NCI-H2081 treated with DMSO at 0.1 percent for 48 hours (cell line): ENCODE measurements at places on chromosomes 3 and 15.

- no peak for DNase-seq
These were observed 13.4 kb downstream of the LCMT2 start for GRCh38 chr15:43316971-43317346.

DNA sequence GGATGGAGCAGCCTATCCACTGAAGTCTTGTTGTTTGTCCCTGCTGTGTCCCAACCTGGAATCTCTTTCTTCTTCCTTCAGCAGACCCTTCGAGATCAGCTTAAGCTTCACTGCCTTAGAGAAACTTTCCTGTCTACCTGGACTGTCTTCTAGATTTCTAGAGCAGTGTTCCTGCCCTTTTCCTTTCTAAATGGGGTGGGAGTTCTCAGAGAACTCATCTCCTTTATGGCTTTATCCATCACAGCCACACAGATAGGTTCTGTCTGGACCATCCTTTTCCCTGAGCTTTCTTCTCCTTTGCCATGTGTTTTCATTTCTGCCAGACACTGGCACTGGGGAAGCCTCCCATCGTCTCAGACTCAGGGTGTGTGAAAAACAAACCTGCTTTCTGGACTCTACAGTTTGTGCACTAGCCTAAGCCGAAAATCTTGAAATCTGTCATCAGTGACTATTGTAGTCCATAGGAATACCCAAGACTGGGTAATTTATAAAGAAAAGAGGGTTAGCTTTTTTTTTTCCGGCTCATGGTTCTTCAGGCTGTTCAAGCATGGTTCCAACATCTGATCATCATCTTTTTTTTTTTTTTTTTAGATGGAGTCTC, 177.5 kb downstream of the PGPEP1L start:
- DNase-seq, result no peak

DNA sequence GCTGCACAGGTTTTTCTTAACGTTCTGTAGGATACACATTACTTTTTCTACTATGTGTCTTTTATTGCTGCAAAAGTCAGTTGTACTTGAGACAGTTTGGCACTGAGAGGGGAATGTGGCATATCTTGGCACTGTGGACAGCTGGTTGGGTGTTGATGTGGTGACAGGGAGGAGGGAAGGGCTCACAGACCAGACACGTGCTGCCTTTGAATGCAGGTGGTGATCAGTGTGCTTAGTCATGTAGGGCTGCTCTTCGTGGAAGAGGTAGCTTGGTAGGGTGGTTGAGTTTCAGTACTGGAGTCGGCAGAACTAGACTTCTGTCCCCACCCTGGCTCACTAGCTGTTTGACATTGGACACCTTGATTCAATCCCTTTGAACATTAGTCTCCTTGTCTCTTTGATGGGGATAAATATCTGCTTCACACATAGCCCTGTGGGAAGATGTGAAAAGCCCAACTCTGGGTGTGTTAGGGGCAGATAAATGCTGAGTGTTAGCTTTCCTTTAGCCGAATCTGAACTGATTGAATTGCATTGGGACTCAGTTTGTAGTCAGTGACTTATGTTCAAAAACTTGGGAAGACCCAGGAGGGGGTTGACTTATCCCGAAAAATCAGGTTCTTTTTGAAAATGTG, 108.4 kb downstream of the PTPRG start:
- no peak for DNase-seq

DNA sequence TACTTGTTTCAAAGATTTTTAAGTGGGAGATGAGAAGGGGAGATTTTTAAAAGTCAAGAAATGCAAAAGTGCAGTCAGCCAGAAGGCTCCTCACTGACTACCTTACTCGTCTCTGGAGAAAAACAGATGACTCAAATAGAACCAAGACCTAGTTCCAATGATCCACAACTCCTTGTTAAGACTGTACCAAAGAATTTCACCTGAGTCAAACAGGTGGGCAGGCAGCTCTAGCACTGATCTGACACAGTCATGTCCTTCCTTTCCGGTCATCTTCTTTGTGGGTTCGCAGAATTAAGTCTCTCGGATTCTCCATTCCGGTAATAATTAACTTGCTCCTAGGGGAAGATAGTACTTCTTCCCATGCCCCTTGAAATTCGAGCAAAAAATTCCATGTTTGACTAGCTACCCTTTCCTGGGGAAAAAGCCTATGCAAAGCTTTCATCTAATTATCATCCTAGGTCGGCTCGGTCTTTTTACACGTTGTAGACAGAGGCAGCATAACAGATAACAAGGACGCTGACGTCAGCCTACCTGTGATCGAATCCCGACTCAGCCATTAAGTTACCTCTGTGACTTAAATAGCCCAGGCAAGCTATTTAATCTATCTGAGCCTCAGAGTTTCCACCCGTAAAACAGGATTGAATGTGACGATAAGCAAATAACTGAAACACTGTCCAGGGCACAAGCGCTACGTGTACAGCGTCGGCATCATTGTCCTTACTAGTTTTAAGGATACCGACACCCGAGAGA, 758 bp downstream of the SELENOK start:
- no peak for DNase-seq

GRCh38 chr3:55524565-55525244, 37.6 kb upstream of the WNT5A start:
- no peak for DNase-seq

- DNase-seq, result no peak
These were observed 3.6 kb upstream of the SOX14 start for GRCh38 chr3:137760341-137761098.

DNA sequence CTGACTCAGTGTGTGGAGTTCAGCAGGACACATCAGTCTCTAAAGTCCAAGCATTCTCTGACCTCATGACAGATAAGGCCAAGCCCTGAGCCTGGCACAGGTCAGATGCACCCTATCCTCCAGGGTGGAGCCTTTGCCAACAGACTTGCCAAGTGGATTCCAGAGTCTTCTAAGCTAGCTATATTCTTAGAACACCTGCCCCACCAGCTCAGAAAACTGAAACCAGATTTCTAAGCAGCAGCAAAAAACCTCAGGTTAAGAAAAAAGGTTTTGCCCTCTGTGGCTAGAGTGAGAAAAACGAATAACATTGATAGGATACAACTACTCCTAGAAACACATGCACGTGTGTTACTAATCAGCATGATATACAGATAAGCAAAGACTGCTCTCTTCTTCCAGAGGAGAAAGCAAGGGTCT, 11.6 kb downstream of the RMDN3 start:
- DNase-seq, result no peak

DNA sequence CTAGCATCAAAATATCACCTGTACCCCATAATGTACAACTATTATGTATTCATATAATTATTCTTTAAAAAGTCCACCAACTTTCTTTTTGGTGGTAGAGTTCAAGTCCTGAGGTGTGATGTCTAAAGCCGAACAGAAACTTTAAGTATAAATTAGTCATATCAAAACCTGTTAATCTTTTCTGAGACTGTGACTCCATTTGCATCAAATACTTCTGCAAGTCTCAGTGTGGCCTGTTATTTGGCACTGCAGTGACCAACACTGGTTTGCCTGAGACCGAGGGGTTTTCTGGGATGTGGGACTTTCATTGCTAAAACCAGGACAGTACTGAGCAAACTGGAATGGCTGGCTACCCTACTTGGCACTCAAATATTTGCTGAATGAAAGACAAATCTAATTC, 7.3 kb downstream of the NGLY1 start:
- DNase-seq, result no peak

GRCh38 chr3:184306341-184306972, 7.4 kb downstream of the PSMD2 start:
- DNase-seq, result no peak

DNA sequence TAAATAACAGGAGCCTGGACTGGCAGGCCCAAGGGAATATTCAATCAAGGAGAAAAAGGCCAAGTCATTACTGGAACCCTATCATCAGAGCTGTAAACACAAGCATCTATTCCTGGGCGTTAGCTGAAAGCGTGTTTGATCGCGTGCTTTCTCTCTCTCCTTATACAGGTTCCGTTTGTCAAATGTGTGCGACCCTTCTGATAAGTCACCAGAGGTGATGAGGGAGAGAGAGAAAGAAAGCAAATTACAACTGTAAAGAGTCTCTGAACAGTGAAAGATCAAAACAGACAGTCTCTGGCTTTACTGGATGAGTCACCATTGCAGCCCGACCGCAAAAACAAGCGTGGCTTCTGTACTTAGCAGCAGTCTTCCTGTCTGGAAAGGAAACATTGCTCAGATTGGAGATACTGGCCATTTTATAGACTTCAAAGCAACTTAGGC, 39.5 kb upstream of the TPRG1 start:
- no peak for DNase-seq

DNA sequence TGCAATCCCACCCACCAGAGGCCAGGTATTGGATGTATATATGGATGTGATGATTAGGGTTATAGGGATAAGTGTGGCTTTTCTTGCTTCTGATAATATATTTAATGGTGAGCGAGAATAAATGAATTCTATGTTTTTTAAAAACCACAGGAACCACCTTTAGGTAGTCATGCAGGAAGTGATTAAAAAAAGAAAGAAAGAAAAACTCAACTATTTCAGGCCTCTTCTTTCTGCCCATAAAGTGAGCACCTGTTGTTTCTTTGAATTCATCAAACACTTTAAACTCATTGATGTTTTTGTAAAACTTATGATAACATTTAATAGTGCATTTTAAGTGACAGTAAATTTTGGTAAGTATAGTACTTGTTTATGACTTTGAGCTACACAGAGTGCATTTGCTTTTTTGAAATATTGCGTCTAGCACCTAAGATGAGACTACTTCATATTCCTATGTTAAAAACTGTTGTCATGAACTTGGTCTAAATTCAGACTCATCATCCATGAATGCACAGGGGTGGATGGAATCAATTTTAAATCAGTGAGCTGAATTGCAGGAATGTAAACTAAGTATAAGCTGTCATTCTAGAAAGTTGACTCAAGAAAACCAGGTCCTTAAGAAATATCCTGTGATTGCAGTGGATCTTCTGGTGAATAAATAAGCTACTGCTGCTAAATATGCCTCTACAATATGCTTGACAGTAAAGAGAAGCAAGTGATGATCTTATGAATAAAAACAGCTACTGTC, 764.4 kb upstream of the NECTIN3 start:
- DNase-seq, result no peak

- no peak for DNase-seq
These were observed 2.9 kb upstream of the P2RY1 start for GRCh38 chr3:152832046-152832445.

GRCh38 chr3:38544926-38545325, 48.8 kb downstream of the EXOG start:
- no peak for DNase-seq

DNA sequence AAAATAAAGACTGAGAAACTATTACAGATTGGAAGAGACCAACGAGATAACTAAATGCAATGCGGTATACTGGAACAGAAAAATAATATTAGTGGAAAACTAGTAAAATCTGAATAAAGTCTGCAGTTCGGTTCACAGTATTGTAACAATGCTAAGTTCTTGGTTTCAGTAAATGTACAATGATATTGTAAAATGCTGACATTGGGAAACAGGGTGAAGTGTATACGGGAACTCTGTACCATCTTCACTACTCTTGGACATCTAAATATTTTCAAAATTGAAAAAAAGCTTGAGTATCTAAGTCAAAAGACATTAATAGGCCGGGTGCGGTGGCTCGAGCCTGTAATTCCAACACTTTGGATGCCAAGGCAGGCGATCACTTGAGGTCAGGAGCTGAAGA, 120.9 kb upstream of the KCNMB2 start:
- DNase-seq, result no peak

DNA sequence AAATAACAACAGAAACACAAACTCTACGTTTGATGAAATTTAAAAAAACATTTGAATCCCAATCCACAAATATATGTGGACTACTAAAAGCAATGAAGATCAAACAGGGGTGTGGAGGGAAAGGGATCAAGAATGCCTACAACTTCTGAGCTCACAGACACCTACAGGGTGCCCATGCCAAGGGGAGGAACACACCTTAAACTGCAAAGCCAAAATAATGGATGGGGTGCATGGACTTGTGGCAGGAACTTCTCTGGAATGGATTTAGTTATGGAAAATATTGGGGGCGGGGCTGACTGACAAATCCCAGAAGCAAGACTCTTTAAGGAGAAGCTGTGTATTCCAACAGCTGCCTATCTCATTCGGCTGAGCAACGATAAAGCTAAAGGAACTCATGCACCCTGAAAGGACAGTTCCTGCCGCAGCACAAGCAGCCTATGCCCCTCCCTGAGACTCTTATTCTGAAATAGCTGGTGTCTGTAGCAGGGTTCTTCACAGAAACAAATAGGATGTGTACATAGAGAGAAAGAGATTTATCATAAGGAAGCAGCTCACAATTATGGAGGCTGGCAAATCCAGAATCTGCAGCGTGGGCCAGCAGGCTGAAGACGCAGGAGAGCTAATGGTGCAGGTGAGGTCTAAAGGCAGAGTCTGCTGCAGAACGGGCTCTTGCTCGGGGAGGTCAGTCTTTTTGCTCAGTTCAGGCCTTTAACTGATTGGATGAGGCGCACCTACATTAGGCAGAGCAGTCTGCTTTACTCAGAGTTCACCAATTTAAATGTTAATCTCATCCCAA, 24.5 kb upstream of the PLA2G4D start:
- no peak for DNase-seq

GRCh38 chr3:73094129-73094528, 32.7 kb downstream of the EBLN2 start:
- no peak for DNase-seq

GRCh38 chr3:128083396-128083795, 31.2 kb downstream of the SEC61A1 start:
- no peak for DNase-seq

DNA sequence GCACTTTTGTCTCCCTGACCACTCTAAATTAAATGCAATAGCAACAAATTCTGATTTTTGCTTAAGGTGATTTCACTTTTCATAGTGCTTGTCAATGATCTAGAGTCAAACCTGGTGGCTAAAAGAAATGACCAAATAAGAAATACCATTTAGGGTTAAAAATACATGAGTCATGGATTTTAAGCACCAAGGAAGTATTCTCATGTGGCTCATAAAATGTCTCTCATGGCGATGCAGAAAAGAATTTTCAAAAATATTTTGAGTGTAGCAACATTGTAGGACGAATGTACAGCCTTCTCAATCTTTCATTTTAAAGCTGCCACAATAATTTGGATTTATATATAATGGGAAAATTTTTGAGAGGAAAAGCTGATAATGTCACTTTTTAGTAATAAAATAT, 193.6 kb downstream of the EPHA3 start:
- DNase-seq, result no peak

DNA sequence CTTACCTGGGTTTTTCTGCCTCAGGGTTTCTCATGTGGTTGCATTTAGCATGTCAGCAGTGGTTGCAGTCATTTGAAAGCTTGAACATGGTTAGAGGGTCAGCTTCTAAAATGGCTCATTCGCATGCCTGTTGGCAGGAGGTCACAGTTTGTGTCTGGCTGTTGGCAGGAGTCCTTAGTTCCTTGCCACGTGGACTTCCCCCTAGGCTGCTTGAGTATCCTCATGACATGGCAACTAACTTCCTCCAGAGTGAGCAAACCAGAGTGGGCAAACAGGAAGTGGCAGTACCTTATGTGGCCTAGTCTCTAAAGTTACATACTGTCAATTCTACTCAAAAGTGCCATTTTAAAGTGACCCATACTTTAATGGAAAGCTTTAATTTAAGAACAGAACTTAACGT, 3.4 kb upstream of the UNC13C start:
- DNase-seq, result no peak
